ENCODE measurements at places on chromosomes 3 and 15. TPM values are rescaled to one million over a fixed set of nuclear protein-coding genes. Genes with fewer than 3 reads are reported as not detected.

The NMB gene
- total RNA-seq, result 2.0 TPM

The CD47 gene
- total RNA-seq, result 35.9 TPM

The ST8SIA2 gene
- total RNA-seq, result 3.6 TPM

The PAQR5 gene
- total RNA-seq, result 0.63 TPM

The NR2F2 gene
- 12.8 TPM for total RNA-seq

The FGD5 gene
- total RNA-seq, result 13.9 TPM

The ROPN1B gene
- 4.0 TPM for total RNA-seq

The OR5AC2 gene
- not detected for total RNA-seq

The CASR gene
- total RNA-seq, result not detected

The DENND4A gene
- total RNA-seq, result 13.5 TPM

The RAMAC gene
- total RNA-seq, result 13.9 TPM

The GOLGA6L4 gene
- 1.1 TPM for total RNA-seq

The GOLGA6L24 gene
- total RNA-seq, result not detected

The ZWILCH gene
- total RNA-seq, result 2.0 TPM

The SLC9A9 gene
- total RNA-seq, result 4.9 TPM

The CCR2 gene
- 0.63 TPM for total RNA-seq

The ACAN gene
- not detected for total RNA-seq

All from left ventricle myocardium inferior (tissue), 1 donor.